GM23338 (cell line): ENCODE measurements at places on chromosomes 2 and 18. TPM values are rescaled to one million over a fixed set of nuclear protein-coding genes. Genes with fewer than 3 reads are reported as not detected.

GRCh38 chr2:237598468-237599208 lies 8.1 kb upstream of the RAB17 start:
- DNase-seq = no peak
- no peak overlapping the region for H3K27ac ChIP-seq
- H3K4me1 ChIP-seq = peaks cover 39% of the 10 kb centered on the region
- no peak overlapping the region for H3K4me3 ChIP-seq
- H3K36me3 ChIP-seq = no peaks in the 10 kb centered on the region
- H3K27me3 ChIP-seq = no peaks in the 10 kb centered on the region

DNA sequence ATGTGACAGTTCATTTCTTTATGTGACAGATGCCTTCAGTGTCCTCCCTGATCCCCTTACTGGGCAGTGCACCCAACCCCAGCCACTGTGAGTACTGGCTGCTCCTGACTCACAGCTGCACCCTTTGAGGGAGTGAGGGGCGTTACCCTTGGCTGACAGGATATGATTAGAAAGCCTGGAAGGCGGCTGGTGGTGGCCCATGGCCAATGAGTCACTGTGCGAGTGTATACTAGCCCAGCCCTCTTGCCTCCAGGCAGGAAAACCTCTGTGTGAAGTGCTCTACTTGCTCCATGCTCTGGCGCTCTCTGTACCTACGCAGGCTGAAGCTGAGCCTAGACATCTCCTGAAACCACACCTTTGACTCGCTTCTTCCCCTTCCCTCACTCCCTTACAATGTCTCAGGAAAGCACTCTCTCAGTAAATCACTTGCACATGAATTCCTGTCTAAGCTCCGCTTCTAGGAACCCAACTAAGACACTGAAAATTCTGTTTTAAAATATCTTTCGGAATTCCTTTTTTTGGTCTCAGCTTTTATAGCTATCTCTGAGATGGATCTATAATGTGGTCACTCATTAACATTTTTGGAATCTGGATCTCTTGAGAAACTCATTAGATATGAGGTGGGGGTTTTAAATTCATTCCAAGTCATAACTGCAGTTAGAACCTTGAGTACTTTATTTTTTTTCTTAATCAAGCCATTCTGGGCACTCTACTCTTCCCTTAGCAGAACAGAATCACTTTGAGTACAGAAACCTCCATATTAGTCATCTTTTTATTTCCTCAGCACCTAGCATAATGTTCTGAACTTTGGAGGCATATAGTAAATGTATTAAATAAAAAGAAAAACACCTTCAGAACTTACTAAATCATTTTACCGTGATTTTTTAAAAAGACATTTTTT lies 25.3 kb upstream of the STAM2 start:
- no peaks in the 10 kb centered on the region for H3K27me3 ChIP-seq
- no peak overlapping the region for H3K27ac ChIP-seq
- no peak overlapping the region for H3K4me3 ChIP-seq
- no peaks in the 10 kb centered on the region for H3K36me3 ChIP-seq
- DNase-seq = peak; percentile 41
- H3K4me1 ChIP-seq = no peaks in the 10 kb centered on the region

- no peak overlapping the region for H3K4me3 ChIP-seq
- no peak for DNase-seq
These were observed 42.1 kb downstream of the NHEJ1 start for GRCh38 chr2:219118504-219118903.

- peak overlapping the region; percentile 50 for H3K27ac ChIP-seq
- no peak for DNase-seq
- peaks cover 20% of the 10 kb centered on the region for H3K4me1 ChIP-seq
- no peaks in the 10 kb centered on the region for H3K36me3 ChIP-seq
- H3K4me3 ChIP-seq = no peak overlapping the region
These were observed 25.1 kb downstream of the NEDD4L start for GRCh38 chr18:58069099-58069498.

GRCh38 chr2:172710584-172711047 lies 25.0 kb upstream of the RAPGEF4 start:
- no peak overlapping the region for H3K27ac ChIP-seq
- no peaks in the 10 kb centered on the region for H3K27me3 ChIP-seq
- no peak overlapping the region for H3K4me3 ChIP-seq
- no peaks in the 10 kb centered on the region for H3K36me3 ChIP-seq
- DNase-seq = peak; percentile 62

DNA sequence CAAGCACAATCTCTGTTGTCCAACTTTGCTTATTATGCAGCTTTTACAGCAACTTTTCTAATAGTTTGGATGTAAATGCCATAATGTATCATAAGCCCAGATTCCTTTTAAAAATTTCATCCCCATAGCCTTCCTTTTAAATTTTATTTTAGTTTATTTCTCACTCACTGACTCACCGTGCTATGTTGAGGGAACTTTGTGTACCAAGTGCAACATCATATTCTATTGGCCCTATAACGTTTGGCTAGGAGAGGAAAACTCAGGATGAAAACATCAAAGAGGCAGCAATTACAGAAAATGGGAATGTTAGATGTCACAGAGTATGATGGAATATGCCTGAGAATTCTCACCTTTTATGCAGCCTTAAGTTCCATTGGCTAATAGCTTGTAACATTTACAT lies 135.5 kb downstream of the LCLAT1 start:
- no peak for DNase-seq
- peaks cover 19% of the 10 kb centered on the region for H3K4me1 ChIP-seq
- H3K27me3 ChIP-seq = no peaks in the 10 kb centered on the region
- no peaks in the 10 kb centered on the region for H3K36me3 ChIP-seq
- H3K4me3 ChIP-seq = no peak overlapping the region

DNA sequence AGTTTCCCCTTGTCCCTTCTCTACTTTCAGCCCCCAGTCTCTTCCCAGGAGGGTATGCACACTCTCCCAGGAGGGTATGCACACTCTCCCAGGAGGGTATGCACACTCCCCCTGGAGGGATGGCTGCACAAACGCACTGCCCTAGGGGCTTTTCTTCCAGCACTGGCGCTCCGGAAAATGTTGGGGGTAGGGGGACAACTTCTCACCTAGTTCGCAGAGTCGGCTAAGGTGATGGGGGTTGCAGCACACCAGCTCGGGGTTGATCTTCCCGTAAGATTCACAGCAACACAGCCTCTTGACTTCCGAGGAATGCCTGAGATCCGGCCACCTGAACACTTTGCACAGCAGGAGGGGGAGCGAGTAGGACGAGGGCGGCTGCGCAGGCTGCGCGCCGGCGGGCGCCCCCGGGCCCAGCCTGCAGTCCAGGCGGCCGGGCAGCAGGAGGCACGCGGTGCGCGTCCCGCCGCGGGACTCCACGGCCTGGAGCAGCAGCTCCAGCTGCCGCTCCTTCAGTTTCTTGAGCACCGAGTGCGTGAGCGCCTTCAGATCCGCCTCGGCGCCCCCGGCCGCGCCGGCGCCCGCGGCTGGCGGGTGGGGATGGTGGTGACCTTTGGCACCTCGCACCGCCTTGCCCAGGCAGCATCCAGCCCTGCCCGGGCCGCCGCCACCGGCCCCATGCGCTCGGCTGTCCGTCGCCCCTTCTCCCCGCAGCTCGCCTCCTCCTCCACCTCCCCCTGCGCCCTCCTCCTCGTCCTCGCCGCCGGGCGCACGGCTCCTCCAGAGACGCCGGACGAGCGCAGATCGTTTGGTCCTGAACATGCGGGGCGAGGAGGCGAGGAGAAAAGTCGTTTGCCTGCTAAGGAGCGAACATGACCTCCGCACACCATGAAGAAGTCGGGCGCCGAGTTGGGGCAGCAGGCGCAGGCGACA lies 894 bp downstream of the SMAD7 start:
- H3K27me3 ChIP-seq = peaks cover 21% of the 10 kb centered on the region
- peaks cover 52% of the 10 kb centered on the region for H3K4me1 ChIP-seq
- DNase-seq = peak; percentile 90

DNA sequence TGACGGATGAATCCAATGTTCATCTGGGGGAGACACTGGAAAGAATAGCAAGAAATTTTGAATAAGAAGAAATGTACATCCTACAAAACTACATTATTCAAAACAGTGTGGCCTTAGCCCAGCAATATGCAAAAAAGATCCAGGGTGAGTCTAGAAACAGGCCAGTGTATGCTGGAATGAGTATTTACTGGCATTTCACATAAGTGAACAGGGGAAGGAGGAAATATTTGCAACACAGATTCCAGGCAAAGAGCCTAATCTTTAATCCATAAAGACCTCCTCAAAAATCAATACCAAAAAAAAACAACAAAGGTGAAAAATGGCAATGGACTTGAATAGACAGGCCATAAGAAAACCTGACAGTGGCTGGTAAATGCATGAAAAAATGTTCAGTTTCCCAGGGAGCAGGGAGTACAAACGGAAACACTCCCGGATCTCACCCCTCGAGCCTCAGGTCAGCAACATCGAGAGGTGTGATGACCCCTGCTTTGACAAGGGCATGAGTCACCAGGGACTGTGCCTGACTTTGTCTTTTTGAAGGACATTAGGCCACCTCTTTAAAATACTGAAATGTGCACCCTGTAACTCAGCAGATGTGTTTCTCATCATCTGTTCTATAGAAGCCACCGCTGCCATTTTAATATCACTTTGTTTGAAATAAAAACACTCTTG lies 12.7 kb upstream of the GPC1 start:
- H3K4me3 ChIP-seq = no peak overlapping the region
- no peak overlapping the region for H3K27ac ChIP-seq
- no peaks in the 10 kb centered on the region for H3K36me3 ChIP-seq
- no peak for DNase-seq
- no peaks in the 10 kb centered on the region for H3K27me3 ChIP-seq

DNA sequence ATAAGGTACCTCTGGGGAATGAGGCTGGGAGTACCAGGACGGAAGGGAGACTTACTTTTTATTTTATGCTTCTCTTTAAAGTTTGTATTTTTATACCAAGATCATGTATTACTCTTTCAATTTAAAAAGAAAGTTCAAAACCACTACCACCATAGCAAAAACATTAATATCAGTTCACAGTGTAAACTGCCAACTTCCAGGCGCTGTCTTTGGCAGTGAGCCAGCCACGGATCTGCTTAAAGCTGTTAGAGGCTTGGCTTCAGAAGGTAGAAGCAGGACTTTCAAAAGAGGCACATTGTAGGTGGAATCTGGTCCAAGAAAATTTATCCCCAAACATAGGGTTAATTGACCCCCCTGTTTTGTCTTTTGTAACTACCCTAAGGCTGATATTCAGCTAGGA lies 74.8 kb downstream of the B3GNT2 start:
- no peak overlapping the region for H3K27ac ChIP-seq
- peaks cover 12% of the 10 kb centered on the region; the same call in 1 of the 2 replicates for H3K4me1 ChIP-seq
- DNase-seq = no peak
- no peaks in the 10 kb centered on the region for H3K27me3 ChIP-seq

GRCh38 chr2:67142741-67143140 lies 254.4 kb upstream of the ETAA1 start:
- H3K4me1 ChIP-seq = no peaks in the 10 kb centered on the region
- no peaks in the 10 kb centered on the region for H3K36me3 ChIP-seq
- H3K27me3 ChIP-seq = no peaks in the 10 kb centered on the region
- H3K4me3 ChIP-seq = no peak overlapping the region

DNA sequence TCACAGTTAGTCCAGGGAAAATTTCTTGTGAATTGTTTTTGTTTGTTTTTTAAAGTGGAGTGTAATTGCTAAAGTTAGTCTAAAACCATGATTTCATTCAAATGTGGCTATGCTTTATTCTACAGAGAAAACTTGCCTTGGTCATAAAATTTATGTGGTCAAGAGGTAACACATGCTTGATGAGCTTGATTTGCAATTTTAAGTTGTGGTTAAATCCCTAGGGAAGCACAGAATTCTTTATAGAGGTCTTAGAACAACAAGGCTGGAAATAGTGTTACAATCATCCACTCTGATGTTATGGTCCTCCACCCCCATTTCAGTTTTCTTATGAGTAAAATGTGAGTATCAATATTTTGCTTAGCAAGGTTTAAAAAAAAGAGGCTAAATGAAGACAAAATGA lies 359.6 kb downstream of the NRXN1 start:
- no peak for DNase-seq
- no peaks in the 10 kb centered on the region for H3K36me3 ChIP-seq
- H3K4me3 ChIP-seq = no peak overlapping the region
- no peak overlapping the region for H3K27ac ChIP-seq
- no peaks in the 10 kb centered on the region for H3K27me3 ChIP-seq
- no peaks in the 10 kb centered on the region for H3K4me1 ChIP-seq

DNA sequence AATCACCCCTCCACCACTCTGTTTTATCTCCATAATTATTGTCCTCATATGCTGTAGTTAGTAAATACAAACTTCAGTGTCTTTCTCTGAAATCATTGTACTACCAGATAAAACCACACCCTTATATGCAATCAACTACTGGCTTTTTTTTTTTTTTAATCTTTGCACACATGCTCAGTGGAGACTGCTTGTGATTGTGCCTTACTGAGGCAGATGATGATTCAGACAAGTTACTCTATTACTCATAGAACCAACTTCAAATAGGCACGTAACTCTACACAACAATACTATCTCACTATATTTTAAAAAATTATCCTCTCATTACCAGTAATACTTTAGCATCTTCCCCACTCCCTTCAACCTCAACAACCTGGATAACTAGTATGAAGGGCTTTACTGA lies 1278.4 kb upstream of the PIK3C3 start:
- no peaks in the 10 kb centered on the region for H3K36me3 ChIP-seq
- H3K4me3 ChIP-seq = no peak overlapping the region
- H3K27me3 ChIP-seq = no peaks in the 10 kb centered on the region

GRCh38 chr18:54358495-54359040 lies 862 bp downstream of the C18orf54 start:
- H3K4me3 ChIP-seq = peak overlapping the region; percentile 71
- no peaks in the 10 kb centered on the region for H3K27me3 ChIP-seq
- H3K27ac ChIP-seq = peak overlapping the region; percentile 75; the same call in 1 of the 2 replicates
- H3K36me3 ChIP-seq = peaks cover 16% of the 10 kb centered on the region
- DNase-seq = no peak

GRCh38 chr2:236691799-236692167 lies 122.2 kb downstream of the ACKR3 start:
- no peak overlapping the region for H3K4me3 ChIP-seq
- H3K27ac ChIP-seq = no peak overlapping the region
- H3K36me3 ChIP-seq = no peaks in the 10 kb centered on the region
- DNase-seq = no peak
- H3K27me3 ChIP-seq = no peaks in the 10 kb centered on the region
- H3K4me1 ChIP-seq = no peaks in the 10 kb centered on the region

- H3K4me3 ChIP-seq = no peak overlapping the region
- H3K27ac ChIP-seq = no peak overlapping the region
- DNase-seq = no peak
These were observed 91.0 kb downstream of the CTIF start for GRCh38 chr18:48629730-48630324.

DNA sequence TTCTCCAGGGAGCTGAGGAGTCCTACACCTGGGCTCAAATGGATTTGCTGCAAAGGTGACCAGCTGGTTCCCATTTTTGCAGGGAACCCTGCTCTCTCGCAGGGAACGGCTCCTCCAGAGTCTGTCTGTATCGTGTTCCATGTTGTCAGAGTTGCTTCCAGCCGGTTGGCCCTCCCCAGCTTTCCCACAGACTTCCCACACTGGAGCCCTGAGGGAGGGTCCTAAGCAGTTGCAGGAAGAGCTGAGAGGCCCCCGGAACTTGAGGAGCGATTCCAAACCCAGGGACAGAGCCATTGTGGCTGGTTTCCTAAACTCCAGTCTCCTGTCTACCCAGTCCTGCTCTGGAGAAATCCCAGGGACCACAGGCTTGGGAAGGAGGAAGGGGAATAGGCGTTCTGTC lies 121.7 kb upstream of the PPP1CB start:
- no peaks in the 10 kb centered on the region for H3K36me3 ChIP-seq
- H3K4me3 ChIP-seq = no peak overlapping the region
- peaks cover 8% of the 10 kb centered on the region for H3K4me1 ChIP-seq
- no peak overlapping the region for H3K27ac ChIP-seq

The FBLN7 gene
- 1.4 TPM in 1 of 2 replicates, not detected in the other for total RNA-seq

The ARHGAP15 gene
- not detected in 2 replicates for total RNA-seq

The ZNF385B gene
- 1.4 and 1.5 TPM in 2 replicates for total RNA-seq

The NT5DC4 gene
- not detected in 2 replicates for total RNA-seq

The COL3A1 gene
- 0.17 TPM in 1 of 2 replicates, not detected in the other for total RNA-seq

The FOXI3 gene
- total RNA-seq = 11.8 and 13.3 TPM in 2 replicates

The ANO7 gene
- total RNA-seq = 3.3 and 5.1 TPM in 2 replicates

The SLC14A1 gene
- total RNA-seq = 0.21 TPM in 1 of 2 replicates, not detected in the other

The ZBTB7C gene
- 0.14 and 0.47 TPM in 2 replicates for total RNA-seq

The RAX gene
- 0.03 and 0.08 TPM in 2 replicates for total RNA-seq
